RWPE2 (cell line): ENCODE measurements at places on chromosomes 7 and 10.
A peak's percentile ranks its signal among the peaks of the same experiment; 100 is the strongest.

- DNase-seq = no peak
These were observed 131.3 kb downstream of the ANK3 start for GRCh38 chr10:60258429-60258797.

GRCh38 chr10:103072276-103072675 lies 120.8 kb downstream of the NT5C2 start:
- no peak for DNase-seq

DNA sequence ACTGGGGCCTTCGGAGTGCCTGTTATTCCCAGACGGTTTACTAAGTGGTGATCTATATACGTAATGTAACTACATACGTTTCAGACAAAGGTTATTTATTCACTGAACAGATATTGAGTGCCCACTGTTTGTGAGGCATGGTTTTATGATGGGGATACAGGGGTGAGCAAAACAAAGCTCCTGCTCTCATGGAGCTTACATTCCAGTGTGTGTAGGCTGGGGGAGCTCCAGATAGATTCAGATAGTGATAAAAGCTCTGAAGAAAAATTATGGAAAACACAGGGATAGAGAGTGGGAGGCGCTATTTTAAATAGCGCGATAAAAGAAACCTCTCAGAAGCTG lies 466 bp upstream of the DNAJB12 start:
- DNase-seq = no peak

- DNase-seq = peak; percentile 91
These were observed 180.6 kb downstream of the SEMA3E start for GRCh38 chr7:83468251-83468739.

GRCh38 chr10:6786579-6787031 lies 206.5 kb upstream of the PRKCQ start:
- DNase-seq = no peak

- no peak for DNase-seq
These were observed 23.8 kb upstream of the AHR start for GRCh38 chr7:17274551-17275245.

- DNase-seq = no peak
These were observed 159.3 kb downstream of the ELMO1 start for GRCh38 chr7:37289367-37289766.

DNA sequence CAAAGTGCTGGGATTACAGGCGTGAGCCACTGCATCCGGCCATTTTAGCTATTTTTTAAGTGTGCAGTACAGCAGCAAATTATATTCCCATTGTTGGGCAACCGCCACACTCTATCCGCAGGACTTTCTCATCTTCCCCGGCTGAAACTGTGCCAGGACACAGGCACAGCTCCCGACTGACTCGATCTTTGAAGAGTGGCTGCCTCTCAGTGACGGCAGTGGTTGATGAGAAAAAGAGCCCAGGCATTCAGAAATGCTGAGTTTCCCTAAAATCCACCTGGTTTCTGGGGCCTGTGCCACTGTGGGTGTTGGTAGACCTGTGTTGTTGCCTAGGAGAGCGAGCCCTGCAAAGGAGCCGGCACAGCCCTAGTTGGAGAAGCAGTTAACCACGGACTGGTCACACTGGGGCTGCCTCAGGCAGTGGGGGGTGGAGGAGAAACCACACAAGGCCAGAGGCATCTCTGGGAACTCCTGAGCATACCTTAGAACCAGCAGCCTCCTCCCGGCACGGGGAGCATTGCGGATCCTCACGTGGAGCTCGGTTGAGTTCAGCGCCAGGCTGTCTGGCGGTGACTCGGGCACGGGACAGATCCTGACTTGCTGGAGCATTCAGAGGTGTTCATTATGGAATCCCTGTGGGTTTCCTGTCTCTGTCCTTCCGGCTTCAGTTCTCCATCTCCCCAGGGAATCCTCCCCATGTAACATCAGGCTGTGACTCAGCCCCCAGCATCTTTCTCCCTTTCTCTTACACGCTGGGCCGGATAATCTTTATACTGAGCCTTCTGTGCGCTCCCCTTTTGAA lies 16.2 kb downstream of the PFKFB3 start:
- peak; percentile 93 for DNase-seq
